Activated T-cell treated with anti-CD3 and anti-CD28 coated beads for 24 hours (primary cell): ENCODE measurements at places on chromosomes 2 and 18.

- no peak for DNase-seq
Observed at GRCh38 chr2:133871545-133872209, 303.4 kb upstream of the NCKAP5 start.

GRCh38 chr2:191202209-191202721, 42.9 kb upstream of the MYO1B start:
- DNase-seq = no peak

GRCh38 chr2:69917852-69918251, 2.9 kb downstream of the MXD1 start:
- no peak for DNase-seq

DNA sequence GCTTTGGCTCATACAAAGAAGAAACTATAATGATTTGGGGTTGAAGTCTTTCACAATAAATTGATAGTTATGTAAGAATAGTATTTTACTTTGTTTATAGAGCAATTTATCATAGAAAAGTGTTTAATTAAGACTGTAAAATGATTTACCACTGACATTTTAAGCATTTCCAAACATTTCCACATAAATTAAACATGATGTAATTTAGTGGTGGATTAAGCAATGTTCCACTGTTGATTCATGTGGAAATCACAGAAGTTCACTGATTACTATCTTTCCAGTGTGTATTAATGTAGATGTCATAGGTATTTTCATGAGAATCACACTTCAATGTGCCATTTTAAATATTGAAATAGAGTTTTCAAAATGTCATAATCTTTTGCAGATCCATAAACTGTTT, 40.1 kb upstream of the GRB14 start:
- DNase-seq = no peak

DNA sequence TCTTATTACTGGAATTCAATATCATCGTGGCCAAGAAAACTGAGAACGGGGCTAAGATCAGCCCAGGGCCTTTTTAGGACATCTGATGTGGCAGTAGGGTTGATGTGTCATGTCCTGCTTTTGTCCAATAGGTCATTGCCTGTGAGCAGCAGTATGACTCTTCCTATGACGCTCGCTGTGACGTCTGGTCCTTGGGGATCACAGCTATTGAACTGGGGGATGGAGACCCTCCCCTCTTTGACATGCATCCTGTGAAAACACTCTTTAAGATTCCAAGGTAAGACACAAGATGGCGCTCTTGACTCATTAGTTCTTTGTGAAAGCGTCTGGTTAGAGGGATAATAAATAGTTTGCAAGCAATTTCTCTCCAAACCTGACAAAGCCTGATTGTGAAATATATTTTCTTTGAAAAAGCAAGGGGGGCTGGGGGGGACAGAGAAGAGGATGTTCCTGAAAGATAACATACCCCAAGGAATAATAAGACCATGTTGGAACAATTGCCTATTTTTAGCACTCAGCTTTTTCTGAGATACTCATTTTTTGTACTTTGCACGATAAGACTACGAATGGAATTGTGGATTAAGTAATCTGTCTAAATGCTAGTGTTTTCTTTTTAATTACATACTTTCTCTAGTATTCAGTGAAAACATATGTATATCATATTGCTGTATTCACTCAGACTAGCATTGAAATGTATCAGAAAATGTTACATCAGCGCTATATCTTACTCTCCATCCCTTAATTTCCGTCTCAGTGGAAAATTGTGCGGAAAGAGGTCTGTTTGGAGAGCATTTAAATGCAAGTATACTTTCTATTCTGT, 58.1 kb downstream of the MYO3B start:
- DNase-seq = no peak
